ENCODE measurements at places on chromosomes 12 and 14.

DNA sequence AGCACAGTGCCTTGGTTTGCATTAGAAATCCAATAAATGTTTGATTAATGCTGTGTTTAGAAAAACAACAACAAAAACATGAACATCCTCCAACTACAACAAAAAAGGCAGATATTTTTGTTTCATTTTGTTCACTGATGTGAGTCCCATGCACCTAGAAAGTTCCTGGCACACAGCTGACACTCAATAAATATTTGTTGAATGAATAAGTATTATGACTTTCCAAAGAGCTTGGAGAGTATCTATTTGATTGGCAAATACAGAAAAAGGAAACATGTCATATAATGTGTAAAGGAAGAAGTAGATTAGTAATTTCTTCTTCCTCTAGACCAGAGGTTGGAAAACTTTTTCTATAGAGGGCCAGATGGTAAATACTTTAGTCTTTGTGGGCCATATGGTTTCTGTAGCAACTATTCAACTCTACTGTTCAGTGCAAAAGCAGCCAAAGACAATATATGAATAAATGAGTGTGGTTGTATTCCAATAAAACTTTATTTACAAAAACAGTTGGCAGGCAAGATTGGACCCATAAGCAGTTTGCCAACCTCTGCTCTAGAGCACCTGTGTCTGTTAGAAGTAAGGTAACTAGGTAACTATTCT lies 312.3 kb upstream of the DIO2 start:
- DNase-seq, result no peak

DNA sequence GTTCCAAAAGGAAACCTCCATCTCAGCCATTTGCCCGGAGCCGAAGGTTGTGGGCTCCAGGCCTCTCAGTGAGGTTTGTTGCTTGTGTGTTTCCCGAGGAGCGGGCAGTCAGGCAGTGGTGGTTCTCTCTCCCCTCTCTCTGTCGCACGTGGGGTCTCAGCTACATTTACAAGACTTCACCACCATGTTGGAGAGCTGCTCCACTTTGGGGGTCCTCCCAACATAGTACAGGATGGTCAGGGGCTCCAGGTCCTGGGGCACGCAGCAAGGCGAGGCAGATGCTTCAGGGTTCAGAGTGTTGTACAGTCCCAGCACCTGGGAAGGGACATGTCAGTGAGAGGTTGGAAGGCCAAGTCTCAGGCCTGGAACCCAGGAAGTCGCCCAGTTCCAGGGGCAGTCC lies 22.8 kb downstream of the TGFB3 start:
- no peak for DNase-seq

- DNase-seq, result no peak
Measured at GRCh38 chr12:8027856-8028255, 4.7 kb upstream of the FOXJ2 start.

DNA sequence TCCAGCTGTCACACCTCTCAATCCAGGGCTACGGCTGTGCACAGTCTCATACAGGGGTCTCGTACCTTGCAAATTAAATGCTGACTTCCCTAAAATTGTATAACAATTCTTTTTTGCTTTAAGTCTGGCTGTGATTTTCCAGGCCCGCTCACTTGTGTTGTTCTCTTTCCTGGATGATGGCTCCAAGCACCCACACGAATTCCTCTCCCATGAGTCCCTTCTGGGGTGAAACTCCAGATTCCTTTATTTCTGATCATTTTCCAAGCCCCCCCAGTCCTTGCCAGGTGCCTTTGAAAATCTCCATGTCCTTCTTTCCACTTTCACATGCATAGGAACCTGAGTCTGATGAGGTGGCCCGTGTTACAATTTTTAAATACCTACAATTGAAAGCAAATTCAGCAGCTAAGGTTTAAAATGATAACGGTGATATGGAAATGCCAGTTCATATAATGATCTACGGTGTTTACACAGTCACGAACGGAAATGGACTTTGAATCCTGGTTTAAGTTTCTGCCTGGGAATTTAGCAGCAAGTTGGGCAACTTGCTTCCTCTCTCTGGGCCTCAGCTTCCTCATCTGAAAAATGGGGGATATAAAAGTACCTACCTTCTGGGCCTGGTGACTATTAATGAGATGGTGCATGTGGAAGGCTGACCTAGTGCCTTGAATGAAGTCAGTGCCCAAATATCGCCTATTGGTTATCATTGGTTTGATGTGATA lies 85.5 kb downstream of the STAB2 start:
- no peak for DNase-seq

- DNase-seq, result no peak
Measured at GRCh38 chr14:33979613-33980276, 28.9 kb upstream of the EGLN3 start.

- DNase-seq, result no peak
Measured at GRCh38 chr12:66140731-66141130, 10.2 kb upstream of the LLPH start.

DNA sequence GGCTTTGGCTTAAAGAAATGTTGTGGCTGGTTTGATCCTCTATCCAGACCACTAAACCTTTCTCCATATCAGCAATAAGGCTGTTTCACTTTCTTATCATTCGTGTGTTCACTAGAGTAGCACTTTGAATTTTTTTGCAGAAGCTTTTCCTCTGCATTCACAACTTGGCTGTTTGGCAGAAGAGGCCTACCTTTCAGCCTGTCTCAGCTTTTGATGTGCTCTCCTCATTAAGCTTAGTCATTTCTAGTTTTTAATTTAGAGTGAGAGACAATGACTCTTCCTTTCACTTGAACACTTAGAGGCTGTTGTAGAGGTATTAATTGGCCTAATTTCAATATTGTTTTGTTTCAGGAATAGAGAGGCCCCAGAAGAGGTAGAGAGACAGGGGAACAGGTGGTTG lies 13.8 kb downstream of the KCNMB4 start:
- no peak for DNase-seq

DNA sequence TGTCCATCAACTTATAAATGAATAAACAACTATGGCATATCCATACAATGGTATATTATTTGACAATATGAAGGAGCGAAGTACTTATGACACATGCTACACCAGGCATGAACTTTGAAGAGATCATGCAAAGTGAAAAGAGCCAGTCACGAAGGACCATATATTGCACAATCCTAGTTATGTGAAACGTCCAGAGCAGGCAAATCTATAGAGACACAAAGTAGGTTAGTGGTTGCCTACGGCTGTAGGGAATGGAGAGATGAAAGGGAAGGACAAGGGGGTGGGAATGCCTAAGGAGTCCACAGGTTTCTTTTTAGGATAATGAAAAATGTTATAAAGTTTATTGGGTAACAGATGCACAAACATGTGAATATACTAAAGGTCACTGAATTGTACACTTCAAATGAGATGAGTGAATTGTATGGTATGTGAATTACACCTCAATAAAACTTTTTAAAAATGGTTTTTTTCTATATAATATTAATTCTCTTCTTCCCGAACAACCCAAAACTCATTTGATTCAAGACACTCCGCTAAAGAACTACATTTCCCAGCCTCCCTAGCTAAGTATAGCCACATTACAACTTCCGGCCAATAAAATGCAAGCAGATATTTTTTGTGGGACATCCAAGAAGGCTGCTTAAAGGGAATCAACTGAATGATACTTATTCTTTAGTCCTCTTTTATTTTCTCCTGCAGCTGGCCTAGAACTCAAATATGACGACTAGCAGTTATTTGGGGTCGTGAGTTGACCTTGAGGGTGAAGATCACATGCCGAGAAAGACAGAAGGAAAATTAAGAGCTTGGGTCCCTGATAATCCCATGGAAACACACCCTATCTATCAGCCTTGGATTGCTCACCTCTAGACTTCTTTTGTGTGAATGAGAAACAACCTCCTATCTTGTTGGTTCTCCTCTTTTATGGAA lies 187.2 kb downstream of the TTC8 start:
- no peak for DNase-seq

- DNase-seq, result peak; percentile 90
Measured at GRCh38 chr12:53696285-53696654, 20.4 kb upstream of the ATP5MC2 start.

- no peak for DNase-seq
Measured at GRCh38 chr12:24045816-24046257, 96.4 kb upstream of the SOX5 start.

- DNase-seq, result no peak
Measured at GRCh38 chr12:93434256-93434865, 7.4 kb downstream of the UBE2N start.

DNA sequence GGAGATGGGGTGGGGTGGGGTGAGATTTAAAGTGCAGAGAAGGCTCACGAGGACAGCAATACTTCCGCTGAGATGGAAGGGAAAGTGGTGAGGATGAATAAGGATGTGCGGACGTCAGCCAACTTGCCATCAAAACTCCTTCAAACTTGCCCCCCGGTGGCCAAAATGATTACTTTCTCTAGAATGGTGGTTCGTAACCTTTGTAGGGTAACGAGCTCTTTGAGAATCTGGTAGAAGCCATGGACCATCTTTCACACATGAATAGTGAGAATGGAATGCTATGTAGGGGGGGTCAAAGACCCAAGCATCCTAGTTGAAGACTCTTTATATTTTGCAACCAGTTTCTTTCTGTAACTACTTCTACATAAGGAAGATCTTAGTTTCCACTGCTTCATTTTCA lies 245.9 kb upstream of the DDHD1 start:
- no peak for DNase-seq

GRCh38 chr12:14443531-14443930 lies 78.0 kb downstream of the ATF7IP start:
- no peak for DNase-seq

- no peak for DNase-seq
Measured at GRCh38 chr12:4112290-4112689, 161.3 kb upstream of the CCND2 start.

GRCh38 chr12:90741611-90742010 lies 213.4 kb downstream of the CCER1 start:
- DNase-seq, result no peak

- DNase-seq, result no peak
Measured at GRCh38 chr12:9344541-9344940, 136.3 kb upstream of the PZP start.

GRCh38 chr12:76259106-76259505 lies 89.1 kb downstream of the BBS10 start:
- no peak for DNase-seq

- DNase-seq, result no peak
Measured at GRCh38 chr12:65903691-65904383, 79.6 kb downstream of the HMGA2 start.

DNA sequence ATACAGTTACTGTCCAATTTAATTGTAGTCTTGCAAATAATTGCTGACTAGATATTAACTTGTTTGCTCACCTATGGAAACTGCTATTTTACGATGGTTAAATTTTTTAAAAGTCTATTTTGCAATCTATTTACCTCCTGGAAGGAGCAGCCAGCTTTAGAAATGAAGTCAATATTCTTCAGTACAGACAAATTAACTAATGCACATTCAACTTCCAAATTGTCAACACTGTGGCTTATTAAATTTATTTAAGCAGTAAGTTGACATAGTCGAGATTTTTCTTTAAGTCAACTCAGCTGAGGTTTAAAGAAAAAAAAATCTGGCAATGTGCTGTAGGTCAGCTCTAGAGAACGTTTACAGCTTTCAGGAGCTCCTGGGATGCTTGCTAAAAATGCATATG lies 221.2 kb downstream of the SSPN start:
- DNase-seq, result no peak
